Osteoblast (primary cell): ENCODE measurements at places on chromosomes 7 and 10. TPM values are rescaled to one million over a fixed set of nuclear protein-coding genes. Genes with fewer than 3 reads are reported as not detected.

The GSTO2 gene
- total RNA-seq = 1.8 and 2.2 TPM in 2 replicates

The HOXA10 gene
- total RNA-seq = 32.1 and 43.1 TPM in 2 replicates

The TRPV5 gene
- total RNA-seq = not detected in 2 replicates

The OR6B1 gene
- total RNA-seq = not detected in 2 replicates

The ARMH3 gene
- total RNA-seq = 9.1 and 9.4 TPM in 2 replicates

The GJD4 gene
- total RNA-seq = under 0.01 TPM in 1 of 2 replicates, not detected in the other

The KLHL7 gene
- total RNA-seq = 44.2 and 44.5 TPM in 2 replicates

DNA sequence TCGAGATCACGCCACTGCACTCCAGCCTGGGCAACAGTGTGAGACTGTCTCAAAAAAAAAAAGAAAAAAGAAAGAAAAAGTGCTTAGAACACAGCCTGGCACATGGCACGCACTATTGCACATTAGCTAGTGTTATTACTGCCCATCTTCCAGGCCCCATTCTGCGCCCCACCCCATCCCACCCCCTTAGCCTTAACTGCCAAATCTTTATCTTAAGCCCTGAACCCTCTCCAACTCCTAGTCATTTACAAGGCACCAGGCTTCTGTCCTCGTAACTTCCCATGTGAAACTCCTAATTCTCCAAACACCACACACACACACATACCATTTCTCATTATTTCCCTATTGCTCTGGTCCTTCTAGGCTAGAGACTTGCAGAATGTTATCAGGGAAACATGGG is 4.8 kb downstream of the FRAT2 start:
- H3K27me3 ChIP-seq = no peaks in the 10 kb centered on the region
- H3K27ac ChIP-seq = no peak overlapping the region
- no peak for DNase-seq

- H3K4me1 ChIP-seq = peaks cover 9% of the 10 kb centered on the region
- no peak overlapping the region for H3K4me3 ChIP-seq
Measured at GRCh38 chr10:110817614-110818013, 54.1 kb upstream of the PDCD4 start.

DNA sequence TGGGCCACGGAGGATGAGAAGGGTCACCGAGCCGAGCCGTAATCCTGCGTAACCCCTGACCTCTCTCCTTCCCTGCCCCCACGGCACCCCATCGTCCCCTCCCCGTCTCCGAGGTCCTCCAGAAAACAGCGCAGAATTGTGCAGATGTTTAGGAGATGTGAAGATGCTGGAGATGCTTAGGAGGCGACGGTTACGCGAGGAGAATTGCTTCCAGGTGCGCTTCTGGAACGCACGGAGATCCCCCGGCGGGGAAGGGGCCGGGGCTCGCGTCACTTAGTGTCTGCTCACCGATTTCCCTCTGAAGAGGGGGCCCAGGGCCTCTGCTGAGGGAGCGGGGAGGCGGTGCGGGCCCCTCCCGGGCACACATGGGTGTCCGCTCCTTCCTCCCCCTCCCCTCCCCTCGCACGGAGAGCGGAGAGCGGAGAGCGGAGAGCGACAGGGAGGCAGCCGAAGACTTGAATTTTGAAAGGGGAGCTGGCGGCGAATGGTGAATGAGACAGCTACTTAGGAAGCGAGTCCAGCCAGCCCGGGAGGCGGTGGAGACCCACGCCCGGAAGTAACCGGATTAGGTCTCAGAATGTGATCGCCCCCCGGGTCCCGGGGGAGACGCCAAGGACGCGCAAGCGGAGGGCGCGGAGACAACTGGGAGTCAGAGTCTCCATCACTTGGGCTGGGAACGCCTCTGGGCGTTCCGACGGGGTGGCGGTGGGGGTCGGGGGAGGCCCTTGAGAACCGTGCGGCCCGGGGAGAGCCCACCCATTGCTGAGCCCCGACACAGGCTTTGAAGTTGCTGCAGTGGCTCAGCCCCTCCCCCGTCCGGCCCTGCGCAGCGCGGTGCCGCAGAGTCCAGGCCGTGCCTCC is 8.7 kb upstream of the EN2 start:
- H3K27ac ChIP-seq = no peak overlapping the region
- no peaks in the 10 kb centered on the region for H3K36me3 ChIP-seq
- peak; percentile 80 for DNase-seq

- H3K36me3 ChIP-seq = peaks cover 5% of the 10 kb centered on the region
- H3K4me3 ChIP-seq = no peak overlapping the region
- H3K4me1 ChIP-seq = peaks cover 26% of the 10 kb centered on the region
- H3K27ac ChIP-seq = peak overlapping the region; percentile 49
- no peaks in the 10 kb centered on the region for H3K27me3 ChIP-seq
- no peak for DNase-seq
Measured at GRCh38 chr10:97229322-97230015, 43.7 kb upstream of the SLIT1 start.

- no peaks in the 10 kb centered on the region for H3K27me3 ChIP-seq
- H3K4me1 ChIP-seq = no peaks in the 10 kb centered on the region
- H3K27ac ChIP-seq = no peak overlapping the region
- H3K36me3 ChIP-seq = no peaks in the 10 kb centered on the region
Measured at GRCh38 chr10:64038107-64038506, 516.9 kb downstream of the REEP3 start.

DNA sequence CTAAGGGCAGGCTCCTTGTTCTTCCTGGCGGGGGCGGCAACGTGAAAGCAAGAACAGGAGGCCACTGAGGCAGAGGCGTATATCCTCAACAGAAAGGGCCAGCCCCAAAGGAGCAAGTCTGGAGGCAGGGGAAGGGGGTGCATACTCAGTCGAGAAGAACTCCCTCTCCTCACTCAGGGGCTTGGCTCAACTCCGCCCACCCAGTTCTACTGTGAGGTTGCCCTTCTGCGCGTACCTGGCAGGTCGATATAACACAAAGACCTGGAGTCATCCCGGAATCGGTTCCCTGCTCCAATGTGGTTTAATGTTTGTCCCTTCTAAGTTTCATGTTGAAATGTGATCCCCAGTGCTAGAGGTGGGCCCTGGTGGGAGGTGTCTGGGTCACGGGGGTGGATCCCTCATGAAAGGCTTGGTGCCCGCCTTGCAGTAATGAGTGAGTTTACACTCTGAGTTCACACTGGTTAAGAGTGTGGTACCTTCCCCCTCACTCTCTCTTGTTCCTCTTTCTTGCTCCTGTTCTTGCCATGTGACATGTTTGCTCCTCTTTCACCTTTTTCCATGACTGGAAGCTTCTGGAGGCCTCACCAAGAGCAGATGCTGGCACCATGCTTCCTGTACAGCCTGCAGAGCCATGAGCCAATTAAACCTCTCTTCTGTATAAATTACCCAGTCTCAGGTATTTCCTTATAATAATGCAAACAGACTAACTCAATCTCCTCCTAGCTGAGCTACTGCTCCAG is 32.6 kb downstream of the GSDME start:
- H3K36me3 ChIP-seq = no peaks in the 10 kb centered on the region
- H3K4me1 ChIP-seq = no peaks in the 10 kb centered on the region
- no peak overlapping the region for H3K4me3 ChIP-seq
- no peak overlapping the region for H3K27ac ChIP-seq
- H3K27me3 ChIP-seq = no peaks in the 10 kb centered on the region

- H3K27ac ChIP-seq = no peak overlapping the region
- H3K27me3 ChIP-seq = peaks cover 13% of the 10 kb centered on the region
- no peaks in the 10 kb centered on the region for H3K4me1 ChIP-seq
- H3K4me3 ChIP-seq = no peak overlapping the region
- peak; percentile 71 for DNase-seq
Measured at GRCh38 chr10:47348661-47349470, 703 bp downstream of the RBP3 start.

GRCh38 chr10:86553213-86553612 is 31.6 kb upstream of the WAPL start:
- DNase-seq = no peak
- H3K27ac ChIP-seq = no peak overlapping the region
- no peaks in the 10 kb centered on the region for H3K27me3 ChIP-seq
- no peak overlapping the region for H3K4me3 ChIP-seq
- no peaks in the 10 kb centered on the region for H3K4me1 ChIP-seq

DNA sequence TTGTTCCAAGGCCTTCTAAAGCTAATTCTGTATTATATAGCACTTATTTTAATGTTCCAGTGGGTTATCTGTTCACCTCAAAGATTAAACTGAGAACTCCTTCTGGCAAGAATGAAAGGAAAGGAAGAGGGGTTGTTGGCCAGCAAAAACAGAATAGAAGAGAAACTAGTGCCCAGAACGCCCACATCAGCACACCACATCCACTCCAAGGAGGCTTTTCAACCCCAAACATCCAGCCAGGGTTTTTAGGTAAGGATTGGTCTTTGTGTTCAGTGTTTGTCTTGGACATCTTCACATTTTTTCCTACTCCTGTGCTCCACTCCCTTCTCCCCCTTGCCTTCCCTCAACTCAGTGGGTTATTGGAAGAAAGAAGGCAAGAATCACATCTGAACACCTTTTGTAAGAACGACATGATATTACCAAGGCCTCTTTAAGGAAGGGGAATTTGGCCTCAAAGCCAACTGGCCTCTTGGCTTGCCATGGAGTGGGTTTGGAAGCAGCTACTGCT is 55.8 kb downstream of the BICC1 start:
- H3K27me3 ChIP-seq = no peaks in the 10 kb centered on the region
- H3K27ac ChIP-seq = peak overlapping the region; percentile 31

- no peak overlapping the region for H3K4me3 ChIP-seq
- H3K4me1 ChIP-seq = no peaks in the 10 kb centered on the region
- H3K27ac ChIP-seq = no peak overlapping the region
- DNase-seq = peak; percentile 65
- peaks cover 5% of the 10 kb centered on the region for H3K27me3 ChIP-seq
Measured at GRCh38 chr10:86945361-86946212, 11.8 kb downstream of the MMRN2 start.

DNA sequence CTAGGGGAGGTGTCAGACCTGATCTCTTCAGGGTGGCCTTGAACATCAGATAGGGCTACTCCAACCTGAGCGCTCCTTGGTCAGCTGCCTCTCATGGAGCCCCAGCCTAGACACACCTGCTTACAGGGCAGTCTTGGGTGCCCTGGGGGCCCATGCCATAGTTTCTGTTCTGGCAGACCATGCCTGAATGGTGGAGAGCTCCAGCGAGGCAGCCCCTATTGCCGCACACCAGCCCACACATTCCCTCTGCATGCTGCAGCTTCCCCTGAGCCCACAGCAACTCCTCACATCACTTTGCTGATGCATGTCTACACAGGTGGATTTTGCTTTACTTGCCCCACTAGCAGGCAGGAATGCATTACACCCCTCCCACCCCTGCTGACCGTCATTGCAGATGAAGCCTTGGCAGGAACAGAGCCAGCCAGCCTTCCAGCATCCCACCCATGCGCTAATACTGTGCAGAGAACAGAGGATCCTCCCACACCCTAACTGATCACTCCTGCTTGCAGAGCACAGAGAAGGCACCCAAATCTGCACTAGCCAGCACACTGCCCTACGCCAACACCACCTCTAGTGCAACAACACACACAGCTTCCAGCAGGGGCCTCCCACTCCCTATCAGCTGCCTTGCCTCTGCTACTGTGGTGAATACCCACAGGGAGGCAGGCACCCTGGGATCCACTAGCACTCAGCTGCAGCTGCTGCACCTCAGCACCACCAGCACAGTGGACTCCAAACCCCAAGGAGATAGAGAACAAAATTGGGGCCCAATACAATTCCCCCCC is 43.0 kb upstream of the GRM3 start:
- DNase-seq = no peak
- H3K36me3 ChIP-seq = no peaks in the 10 kb centered on the region
- no peaks in the 10 kb centered on the region for H3K4me1 ChIP-seq
- no peak overlapping the region for H3K27ac ChIP-seq
- H3K4me3 ChIP-seq = no peak overlapping the region

DNA sequence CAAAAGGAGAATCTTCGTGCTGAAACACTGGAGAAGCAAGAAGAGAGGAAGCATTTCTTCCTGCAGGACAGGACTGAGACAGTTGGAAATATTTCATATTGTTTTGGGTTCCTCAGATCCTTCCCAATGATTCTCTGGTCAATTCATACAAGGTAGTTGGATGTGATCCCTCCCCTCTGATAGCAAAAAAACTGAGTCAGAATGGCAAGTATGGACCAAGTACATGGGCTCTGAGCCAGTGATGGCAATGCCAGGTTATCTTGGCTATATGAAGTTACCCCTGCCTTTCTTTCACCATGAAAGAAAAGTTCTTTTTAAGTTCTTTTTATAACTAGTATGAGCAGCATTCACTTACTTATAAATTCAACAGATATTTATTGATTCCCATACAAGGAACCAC is 124.4 kb upstream of the PTPRZ1 start:
- no peaks in the 10 kb centered on the region for H3K36me3 ChIP-seq
- no peaks in the 10 kb centered on the region for H3K4me1 ChIP-seq
- H3K27me3 ChIP-seq = peaks cover 2% of the 10 kb centered on the region
- no peak overlapping the region for H3K4me3 ChIP-seq
- DNase-seq = no peak

GRCh38 chr7:100726996-100727761 is 6.2 kb upstream of the ZAN start:
- H3K36me3 ChIP-seq = no peaks in the 10 kb centered on the region
- peak; percentile 68 for DNase-seq
- peaks cover 18% of the 10 kb centered on the region for H3K27me3 ChIP-seq
- peaks cover 19% of the 10 kb centered on the region for H3K4me1 ChIP-seq
- peak overlapping the region; percentile 51 for H3K27ac ChIP-seq

- H3K27ac ChIP-seq = no peak overlapping the region
- no peak overlapping the region for H3K4me3 ChIP-seq
- H3K36me3 ChIP-seq = peaks cover 16% of the 10 kb centered on the region
Measured at GRCh38 chr7:106260136-106260561, 24.6 kb downstream of the NAMPT start.

DNA sequence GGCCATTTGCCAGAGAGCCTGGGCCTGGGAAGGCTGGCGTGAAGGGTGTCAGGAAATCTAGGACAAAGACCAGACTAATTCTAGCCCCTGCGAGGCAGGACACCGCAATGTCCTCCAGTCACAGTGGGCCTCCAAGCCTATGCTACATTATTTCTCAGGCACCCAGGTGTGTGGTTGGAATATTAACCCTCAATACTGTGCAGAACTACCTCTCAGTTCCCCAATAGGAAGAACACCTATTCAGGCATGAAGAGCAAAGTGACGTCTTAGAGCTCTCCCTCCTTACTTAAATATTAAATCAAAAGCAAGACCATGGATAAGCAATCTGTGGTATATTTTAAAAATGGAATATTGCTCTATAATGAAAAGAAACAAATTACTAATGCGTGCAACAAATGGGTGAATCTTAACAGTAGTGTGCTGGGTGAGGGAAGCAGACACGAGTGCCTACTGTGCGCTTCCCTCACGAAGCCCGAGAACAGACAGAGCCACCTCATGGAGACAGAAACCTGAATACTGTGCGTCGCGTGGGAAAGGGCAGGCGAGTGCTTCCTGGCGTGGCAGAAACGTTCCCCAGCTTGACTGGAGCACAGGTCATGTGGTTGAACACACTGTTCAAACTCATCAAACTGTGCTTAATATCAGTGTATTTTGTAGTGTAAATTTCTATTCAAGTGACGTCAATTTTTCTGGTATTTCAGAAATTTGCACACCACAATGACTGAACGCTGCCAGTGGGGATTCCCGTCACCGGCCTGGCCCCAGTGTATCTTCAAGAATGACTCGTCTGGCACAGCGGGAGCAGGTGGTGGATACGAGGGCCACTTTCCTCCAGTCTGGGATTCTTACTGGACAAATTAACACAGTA is 15.5 kb upstream of the PTPRN2 start:
- no peak overlapping the region for H3K4me3 ChIP-seq
- no peak overlapping the region for H3K27ac ChIP-seq
- DNase-seq = no peak
- H3K27me3 ChIP-seq = no peaks in the 10 kb centered on the region
